ENCODE measurements at places on chromosomes 5 and 9. TPM values are rescaled to one million over a fixed set of nuclear protein-coding genes. Genes with fewer than 3 reads are reported as not detected.

BTNL8 gene
- total RNA-seq, result 0.13 TPM

PFN3 gene
- not detected for total RNA-seq

SPINK4 gene
- total RNA-seq, result 1.3 TPM

LCN2 gene
- 221 TPM for total RNA-seq

MPDZ gene
- total RNA-seq, result not detected

PCDHGA5 gene
- 0.13 TPM for total RNA-seq

MLLT3 gene
- 19.7 TPM for total RNA-seq

PCDH12 gene
- not detected for total RNA-seq

ZNF618 gene
- total RNA-seq, result 0.39 TPM

SPATA31D4 gene
- total RNA-seq, result not detected

CDHR2 gene
- total RNA-seq, result 0.20 TPM

PTBP3 gene
- 27.4 TPM for total RNA-seq

GABRA6 gene
- not detected for total RNA-seq

SAXO1 gene
- not detected for total RNA-seq

MYORG gene
- 29.5 TPM for total RNA-seq

EMB gene
- total RNA-seq, result not detected

ARRDC3 gene
- 32.0 TPM for total RNA-seq

NSMF gene
- total RNA-seq, result 77.7 TPM

IRX4 gene
- total RNA-seq, result not detected

SLC36A2 gene
- total RNA-seq, result not detected

ENTREP1 gene
- total RNA-seq, result not detected

PAPPA gene
- total RNA-seq, result not detected

TSLP gene
- total RNA-seq, result not detected

DNAI1 gene
- total RNA-seq, result not detected

NIPAL4 gene
- total RNA-seq, result 0.03 TPM

DBH gene
- not detected for total RNA-seq

GRIA1 gene
- not detected for total RNA-seq

GPR151 gene
- not detected for total RNA-seq

MEIKIN gene
- total RNA-seq, result not detected

NFX1 gene
- total RNA-seq, result 15.2 TPM

C9orf153 gene
- 0.56 TPM for total RNA-seq

INSL6 gene
- total RNA-seq, result not detected

TAF11L8 gene
- total RNA-seq, result not detected

C5orf58 gene
- not detected for total RNA-seq

CDC25C gene
- total RNA-seq, result 13.4 TPM

ELOVL7 gene
- total RNA-seq, result 6.4 TPM

SLC34A1 gene
- not detected for total RNA-seq

TNFSF8 gene
- total RNA-seq, result not detected

TAF11L5 gene
- not detected for total RNA-seq

CXXC5 gene
- total RNA-seq, result 220 TPM

MED7 gene
- 3.6 TPM for total RNA-seq

GPRIN1 gene
- total RNA-seq, result 4.3 TPM

PCDHB9 gene
- 0.25 TPM for total RNA-seq

FOXD4L4 gene
- total RNA-seq, result not detected

SLC6A19 gene
- not detected for total RNA-seq
